ENCODE measurements at places on chromosomes 12 and 14.
A peak's percentile ranks its signal among the peaks of the same experiment; 100 is the strongest.

DNA sequence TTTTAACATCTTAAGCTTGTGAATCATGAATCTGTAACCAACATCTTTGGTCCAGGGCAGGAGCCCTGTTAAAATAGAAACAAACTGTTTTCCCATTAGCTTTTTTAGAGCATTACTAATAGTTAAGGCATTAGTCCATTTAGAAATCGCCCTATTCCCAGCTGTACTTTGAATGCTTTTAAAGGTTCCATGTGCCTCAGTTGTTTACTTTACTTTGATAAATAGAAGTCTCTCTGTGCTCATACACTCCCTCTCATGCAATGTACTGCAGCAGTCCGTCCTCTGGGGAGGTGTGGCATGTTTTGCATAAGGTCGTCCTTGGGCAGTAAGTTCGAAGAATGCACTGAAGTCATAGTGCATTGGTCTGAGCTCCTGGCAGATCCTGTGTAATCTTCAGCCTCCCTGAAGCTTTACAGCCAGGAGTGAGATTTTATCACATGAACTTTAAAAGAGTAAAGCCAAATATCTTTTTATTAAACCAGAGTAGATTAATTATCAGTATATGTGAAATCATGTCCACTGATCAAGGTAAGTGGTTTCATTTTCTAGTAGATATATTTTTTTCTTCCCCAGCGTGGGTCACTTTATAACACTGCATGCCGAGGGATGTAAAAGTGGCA, 134.7 kb downstream of the FGD4 start:
- DNase-seq: peak; percentile 83

GRCh38 chr12:93848523-93849101, 171.4 kb downstream of the CRADD start:
- no peak for DNase-seq

GRCh38 chr12:98828802-98829600, 183.9 kb downstream of the APAF1 start:
- DNase-seq: no peak

- DNase-seq: no peak
These were observed 278.3 kb downstream of the SEC23A start for GRCh38 chr14:38824706-38825105.

DNA sequence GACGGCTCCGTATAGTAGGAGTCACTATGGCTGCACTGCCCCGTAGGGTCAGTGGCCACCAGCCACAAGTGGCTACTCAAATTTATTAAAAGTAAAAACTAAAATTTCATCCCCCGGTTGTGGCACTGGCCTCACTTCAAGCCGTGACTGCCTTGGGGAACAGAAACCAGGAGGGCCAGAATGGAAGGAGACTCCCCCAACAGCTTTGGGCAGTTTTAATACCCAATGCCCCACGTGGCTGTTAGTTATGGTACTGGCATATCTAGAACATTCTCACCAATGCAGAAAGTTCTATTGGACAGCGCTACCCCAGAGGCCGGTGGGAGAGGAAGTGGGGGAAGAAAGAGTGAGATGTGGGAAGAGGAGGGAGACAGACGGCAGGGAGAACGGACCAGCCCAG, 6.2 kb downstream of the NCOR2 start:
- DNase-seq: no peak

DNA sequence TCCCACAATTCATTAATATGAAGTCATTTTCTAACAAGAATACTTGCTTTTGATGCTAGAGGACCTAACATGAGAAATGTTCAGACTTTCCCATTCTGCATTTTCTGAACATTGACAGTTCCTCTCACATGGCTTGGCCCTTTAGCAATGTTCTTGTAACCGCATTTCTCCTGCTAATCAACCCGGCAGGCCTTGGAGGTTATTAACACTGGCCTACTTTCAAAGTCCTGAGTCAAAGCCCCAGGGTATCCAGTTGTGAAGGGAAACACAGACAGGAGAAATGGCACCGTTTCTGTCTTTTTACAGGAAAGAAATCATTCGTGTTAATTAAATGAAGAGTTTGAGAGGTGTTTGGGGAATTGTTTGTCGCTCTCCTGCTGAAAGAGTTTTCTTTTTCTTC, 446.5 kb upstream of the MIS18BP1 start:
- DNase-seq: no peak

DNA sequence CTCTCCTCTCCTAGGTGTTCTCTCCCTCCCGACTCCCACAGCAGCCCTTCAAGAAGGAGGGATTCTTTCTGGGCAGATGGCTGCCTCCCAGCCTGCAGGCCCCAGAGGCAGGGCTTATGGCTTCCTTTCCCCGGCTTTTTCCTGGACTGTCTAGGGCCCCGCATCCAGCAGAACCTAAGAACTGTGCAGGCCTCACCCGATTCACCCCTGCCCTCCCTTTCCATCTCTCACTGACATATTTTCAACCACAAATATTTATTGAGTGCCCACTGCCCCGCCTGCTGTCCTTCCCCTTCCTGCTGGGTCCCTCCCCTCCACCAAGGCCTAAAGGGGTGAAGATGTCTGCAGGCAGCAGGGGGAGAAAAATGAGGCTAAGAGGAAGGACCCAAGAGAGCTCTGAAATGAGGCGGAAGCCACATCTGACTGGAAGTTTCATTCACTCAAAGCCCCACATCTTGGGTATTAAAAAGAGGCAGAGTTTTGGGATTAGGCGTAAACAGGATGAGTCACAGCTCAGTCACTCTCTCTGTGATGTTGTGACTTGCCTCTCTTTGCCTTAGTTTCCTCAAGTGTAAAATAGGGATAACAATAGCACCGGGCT, 2.9 kb downstream of the SCNN1A start:
- DNase-seq: peak; percentile 89

DNA sequence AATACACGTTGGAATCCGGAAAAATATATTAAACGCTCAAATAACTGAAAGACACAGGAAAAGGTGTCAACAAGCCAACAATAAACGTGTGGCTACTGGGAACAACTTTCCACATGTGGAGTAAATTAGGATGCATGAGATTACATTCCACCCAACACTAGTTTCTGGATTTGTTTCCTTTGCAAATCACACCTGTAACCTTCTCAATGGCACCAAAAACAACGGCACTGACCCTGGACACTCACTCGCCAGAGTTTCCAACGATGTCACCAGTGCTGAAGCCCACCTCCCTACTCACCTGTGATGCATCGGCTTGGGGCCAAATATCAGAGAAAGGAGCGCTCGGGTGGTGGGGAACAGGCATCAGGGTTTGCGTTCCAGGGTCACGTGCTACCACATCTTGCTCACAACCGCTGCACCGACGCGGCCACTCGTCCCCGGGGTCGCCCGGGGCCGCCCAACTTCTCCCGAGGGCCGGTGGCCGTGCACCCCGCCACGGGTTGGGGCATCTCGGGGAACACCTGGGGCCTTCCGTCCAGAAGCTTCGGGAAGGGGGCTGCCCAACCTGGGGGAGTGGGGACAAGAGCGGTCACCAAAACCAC, 629 bp downstream of the PRDM4 start:
- peak; percentile 33 for DNase-seq

DNA sequence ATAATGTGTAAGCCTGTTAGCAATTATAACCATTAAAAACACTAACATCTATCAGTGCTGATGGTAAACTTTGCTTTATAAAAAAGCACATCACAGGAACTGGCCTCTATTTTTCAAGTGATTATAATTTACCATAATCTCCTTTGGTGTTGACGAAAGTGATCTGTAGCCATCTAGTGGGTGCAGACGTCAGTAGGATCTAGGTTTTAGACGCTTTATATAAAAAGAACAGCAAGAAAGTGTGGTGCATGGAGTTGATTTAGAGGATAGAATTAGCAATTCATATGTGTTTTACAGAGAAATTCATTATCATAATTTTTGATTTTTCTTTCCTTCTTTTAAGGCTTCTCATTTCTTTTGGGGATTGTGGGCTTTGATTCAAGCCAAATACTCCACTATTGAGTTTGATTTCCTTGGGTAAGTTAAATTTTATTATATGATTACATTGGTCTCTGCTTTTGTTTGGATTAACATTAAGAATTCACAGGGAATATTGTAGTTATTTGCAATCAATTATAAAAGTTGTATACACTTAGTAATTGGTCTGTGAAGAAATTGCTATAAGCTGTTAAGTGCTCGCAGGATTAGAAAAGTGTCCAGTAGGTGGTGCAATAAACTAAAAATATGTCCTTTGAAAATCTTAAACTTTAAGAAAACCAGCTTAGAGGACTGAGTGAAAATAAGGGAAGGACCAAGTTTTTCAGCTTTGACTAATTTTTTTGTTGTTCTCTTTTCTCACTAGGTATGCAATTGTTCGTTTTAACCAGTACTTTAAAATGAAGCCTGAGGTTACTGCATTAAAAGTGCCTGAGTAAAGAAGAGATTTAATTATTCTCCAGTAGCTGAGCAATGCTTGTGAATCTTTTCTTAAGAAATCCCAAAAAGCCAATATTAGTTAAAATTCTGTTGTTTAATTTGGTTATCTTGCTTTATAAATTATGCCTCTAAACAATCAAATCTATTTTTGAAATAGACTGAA, 59.5 kb downstream of the ETNK1 start:
- DNase-seq: no peak

DNA sequence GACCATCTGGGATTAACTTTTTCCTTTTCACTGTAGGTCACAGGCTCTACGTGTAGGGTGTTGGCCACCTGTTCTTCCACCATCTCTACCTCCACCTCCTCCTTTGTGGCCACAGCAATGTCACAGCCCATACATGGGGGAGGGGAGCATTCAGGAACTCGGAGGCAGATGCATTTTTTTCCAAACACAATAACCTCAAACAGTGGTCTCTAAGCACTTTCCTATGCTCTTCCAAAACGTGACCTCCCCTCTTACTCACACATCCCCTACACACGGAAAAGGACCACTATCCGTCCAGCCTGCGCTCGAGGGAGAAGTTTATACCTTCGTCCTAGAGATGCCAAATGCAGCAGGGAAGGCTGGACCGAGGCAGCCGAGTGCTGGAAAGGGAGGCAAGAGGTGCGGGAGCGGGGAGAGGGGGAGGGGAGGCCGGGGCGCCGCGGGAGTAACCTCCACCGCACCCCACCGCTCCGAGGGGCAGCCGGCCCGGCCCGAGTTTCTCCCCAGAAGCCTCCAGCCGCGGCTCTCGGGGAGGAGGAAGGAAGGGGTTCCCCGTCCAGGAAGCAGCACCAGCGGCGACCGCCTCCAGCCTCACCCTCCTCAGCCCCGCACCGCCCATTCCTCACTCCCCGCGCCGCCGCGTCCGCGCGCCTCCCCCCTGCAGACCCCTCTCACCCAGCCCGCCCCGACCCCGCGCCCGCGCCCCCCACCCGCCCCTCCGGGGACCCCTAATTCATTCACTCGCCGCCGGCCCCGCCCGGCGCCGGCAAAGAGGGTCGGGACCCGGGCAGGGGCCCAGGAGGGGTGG, 594 bp downstream of the KRAS start:
- DNase-seq: peak; percentile 36

- DNase-seq: no peak
These were observed 15.5 kb downstream of the MORN3 start for GRCh38 chr12:121653999-121654398.

DNA sequence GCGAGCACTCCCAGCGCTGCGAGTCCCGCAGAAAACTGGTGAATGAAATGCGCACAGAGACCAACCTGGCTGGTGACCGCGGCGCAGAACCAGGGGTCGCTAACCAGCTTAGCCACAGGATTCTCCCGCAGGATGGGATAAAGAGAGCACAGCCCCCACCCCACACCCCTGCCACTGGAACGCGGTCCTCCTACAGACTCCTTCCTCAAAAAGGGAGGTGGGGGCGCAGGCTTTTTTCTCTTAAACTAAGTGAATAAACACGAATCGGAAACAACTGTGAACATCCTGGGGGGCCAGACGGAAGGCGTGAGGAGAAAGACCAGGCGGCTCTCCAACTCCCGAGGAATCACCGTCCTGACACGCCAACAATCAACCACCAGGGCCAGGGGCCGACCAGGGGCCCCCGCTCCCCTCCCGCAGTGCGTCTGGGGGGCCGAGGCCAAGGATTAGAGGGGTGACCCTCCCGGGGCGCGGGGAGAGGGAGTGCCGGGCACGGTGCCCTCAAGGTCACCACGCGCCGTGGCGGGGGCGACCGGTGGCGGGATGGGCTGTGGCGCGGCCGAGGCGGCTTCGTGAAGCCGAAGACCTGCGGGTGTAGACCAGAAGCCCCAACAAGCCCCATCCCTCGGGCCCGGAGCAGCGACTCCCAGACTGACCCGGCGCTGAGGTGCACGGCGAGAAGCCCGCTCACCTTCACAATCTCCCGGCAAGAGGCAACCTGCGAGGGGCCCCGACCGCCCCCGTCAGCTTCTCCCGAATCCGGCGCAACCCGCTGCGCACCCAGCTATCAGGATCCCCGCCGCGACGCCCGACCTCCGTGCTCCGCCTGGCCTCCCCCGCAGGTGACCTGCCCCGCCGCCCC, 704 bp downstream of the ATP2B1 start:
- DNase-seq: peak; percentile 29

- no peak for DNase-seq
These were observed 10.3 kb downstream of the MIS18BP1 start for GRCh38 chr14:45242706-45243105.

- DNase-seq: no peak
These were observed 31.1 kb upstream of the MAP1LC3B2 start for GRCh38 chr12:116528065-116528464.

DNA sequence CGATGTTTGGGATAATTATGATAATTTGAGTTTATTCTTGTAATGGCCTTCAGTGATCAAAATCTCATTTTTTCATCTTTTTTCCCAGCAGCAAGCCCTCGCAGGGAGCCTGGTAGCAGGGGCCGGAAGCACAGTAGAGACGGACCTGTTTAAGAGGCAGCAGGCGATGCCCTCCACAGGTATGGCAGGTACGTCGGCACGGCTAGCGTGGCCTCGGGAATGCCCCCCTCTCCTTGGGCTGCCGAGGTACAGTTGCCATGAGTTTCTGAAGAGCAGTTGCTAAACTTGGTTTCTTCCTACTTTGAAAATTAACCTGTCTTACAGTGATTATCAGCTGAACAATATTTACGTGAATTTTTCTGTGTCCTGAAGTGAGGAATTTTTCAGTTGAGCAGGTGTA, 29.9 kb downstream of the EP400 start:
- DNase-seq: no peak

- DNase-seq: peak; percentile 41
These were observed 149.0 kb upstream of the PRMT8 start for GRCh38 chr12:3342051-3342450.

- no peak for DNase-seq
These were observed 11.8 kb upstream of the PLEKHG3 start for GRCh38 chr14:64692189-64692985.

GRCh38 chr12:51295651-51296050, 25.4 kb upstream of the SMAGP start:
- DNase-seq: no peak

DNA sequence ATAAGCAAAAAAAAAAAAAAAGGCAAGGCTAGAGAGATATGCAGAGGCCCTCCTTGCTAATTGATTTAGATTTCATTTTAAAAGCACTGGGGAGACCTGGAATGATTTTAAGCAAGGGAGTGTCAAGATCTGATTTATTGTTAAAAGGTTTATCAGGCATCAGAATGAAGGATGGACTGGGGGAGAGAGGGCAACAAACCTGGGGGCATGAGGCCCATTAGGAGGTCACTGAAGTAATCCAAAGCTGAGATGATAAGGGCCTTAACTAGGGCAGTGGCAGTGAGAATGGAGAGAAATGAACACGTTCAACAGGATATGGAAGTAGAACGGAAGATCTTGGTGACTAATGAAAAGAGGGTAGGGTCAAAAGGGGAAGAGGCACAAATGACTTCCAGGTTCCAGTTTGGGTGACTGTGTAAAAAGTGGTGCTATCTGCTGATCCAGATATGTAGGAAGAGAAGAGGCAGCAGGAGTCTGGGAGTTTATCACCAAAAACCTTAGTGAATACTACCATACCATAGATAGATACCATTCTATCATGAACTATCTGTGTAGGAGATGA, 24.0 kb downstream of the KITLG start:
- no peak for DNase-seq

- DNase-seq: no peak
These were observed 782 bp upstream of the PIWIL1 start for GRCh38 chr12:130336723-130337487.

All from AG08396 (cell line).